AG08396 (cell line): ENCODE measurements at places on chromosomes 2 and 18.

DNA sequence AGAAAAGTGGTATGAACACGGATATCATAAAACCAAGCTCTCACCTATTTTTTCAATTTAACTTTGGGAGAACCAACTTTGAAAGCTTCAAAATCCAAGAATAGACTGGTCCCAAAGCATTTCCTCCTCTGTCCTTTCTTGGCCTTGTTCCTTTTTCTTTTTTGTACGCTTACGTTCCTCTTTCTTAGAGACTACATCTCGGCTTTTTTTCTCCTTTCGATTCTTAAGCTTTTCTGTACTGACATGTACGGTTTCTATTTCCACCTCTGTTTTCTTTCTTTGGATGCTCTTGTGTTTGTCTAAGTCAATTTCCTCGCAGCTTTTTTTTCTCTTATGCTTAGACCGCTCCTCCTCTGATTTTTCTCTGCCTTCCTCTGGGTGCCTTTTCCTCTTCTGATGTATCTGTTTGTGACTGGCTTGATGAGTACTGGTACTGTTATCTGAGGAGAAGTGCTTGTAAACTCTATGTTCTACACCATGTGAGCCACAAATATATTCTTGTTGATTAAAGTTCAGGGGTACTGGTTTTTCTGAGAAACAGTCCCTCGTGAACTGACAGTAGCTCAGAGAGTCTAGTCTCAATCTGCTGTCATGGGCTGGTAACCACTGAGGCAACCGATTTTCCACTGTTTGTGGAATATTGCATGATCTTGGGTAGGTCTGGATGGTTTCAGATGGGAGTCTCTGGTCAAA, 11.5 kb upstream of the RNU2-63P start:
- no peak for DNase-seq

DNA sequence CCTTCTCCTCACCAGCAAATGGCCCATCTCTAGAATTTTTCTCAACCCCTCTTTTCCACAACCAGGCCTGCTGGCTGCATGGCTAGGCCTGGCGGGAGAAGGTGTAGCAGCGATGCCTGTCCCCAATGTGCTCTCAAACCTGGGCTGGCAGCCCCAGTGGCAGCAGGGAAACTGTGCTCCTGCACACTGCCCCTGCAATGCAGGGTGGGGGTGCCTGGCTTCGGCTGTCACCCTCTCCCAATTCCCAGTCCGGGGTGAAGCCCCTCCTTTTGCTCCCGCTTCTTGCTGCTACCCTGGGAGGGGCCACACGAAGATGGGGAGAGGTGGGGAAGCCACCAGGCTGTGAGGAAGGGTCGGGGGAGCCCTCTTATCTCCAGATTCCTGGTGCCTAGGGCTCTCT, 36.1 kb upstream of the OTOF start:
- no peak for DNase-seq

DNA sequence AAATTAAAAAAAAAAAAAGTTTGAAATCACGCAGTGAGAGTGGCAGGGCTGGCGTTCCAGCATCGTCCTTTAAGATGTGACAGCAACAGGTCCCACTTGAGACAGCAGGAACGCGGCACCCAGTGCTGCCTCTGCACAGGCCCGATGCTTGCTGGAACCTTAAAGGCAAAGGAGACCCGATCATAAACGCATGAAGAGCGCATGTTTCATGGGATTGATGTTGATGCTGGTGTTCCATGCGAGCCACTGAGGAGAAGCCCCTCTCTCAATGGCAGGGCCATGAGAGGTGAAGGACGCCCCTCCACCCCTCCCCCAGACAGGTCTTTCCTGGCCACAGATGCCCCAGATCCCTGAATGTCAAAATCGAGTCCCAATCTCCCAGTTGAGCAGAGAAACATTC, 17.9 kb upstream of the ALPI start:
- no peak for DNase-seq

GRCh38 chr2:137937778-137938177, 26.5 kb upstream of the HNMT start:
- no peak for DNase-seq

GRCh38 chr2:230161184-230161583, 58.6 kb downstream of the SP110 start:
- no peak for DNase-seq

DNA sequence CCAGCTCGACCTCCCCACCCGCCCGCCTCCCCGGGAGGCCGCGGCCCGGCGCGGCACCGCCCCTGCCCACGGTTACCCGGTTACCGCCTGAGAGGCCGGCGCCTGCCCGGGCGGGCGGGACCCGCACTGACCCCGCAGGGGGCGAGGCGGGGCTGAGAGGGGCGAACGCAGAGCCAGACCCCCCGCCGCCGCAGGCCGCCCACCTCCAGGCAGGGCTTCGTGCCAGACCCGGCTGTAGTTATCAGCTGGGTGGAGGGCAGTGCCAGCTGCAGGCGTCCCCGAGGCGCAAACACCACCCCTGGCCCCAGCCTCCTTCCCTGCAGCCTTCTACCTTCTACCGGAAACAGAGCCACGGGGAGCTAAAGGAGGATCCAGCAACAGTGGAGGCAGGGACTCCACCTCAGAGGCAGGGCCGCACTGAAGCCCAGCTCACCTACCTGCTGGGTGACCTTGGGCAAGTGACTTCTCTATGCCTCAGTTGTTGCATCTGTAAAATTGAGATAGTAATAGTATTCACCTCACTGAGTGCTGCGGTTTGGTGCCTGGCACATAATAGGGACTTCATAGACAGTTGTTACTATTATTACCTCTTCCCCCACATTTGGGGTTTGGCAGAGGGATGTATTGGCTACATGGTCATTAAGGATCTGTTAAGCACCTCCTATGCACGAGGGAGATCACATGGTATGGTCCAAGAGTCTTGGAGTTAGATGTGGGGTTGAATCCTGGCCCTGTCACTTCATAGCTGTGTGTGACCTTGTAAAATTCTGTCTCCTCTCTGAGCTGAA, 231.6 kb upstream of the SMAD2 start:
- DNase-seq, result no peak

DNA sequence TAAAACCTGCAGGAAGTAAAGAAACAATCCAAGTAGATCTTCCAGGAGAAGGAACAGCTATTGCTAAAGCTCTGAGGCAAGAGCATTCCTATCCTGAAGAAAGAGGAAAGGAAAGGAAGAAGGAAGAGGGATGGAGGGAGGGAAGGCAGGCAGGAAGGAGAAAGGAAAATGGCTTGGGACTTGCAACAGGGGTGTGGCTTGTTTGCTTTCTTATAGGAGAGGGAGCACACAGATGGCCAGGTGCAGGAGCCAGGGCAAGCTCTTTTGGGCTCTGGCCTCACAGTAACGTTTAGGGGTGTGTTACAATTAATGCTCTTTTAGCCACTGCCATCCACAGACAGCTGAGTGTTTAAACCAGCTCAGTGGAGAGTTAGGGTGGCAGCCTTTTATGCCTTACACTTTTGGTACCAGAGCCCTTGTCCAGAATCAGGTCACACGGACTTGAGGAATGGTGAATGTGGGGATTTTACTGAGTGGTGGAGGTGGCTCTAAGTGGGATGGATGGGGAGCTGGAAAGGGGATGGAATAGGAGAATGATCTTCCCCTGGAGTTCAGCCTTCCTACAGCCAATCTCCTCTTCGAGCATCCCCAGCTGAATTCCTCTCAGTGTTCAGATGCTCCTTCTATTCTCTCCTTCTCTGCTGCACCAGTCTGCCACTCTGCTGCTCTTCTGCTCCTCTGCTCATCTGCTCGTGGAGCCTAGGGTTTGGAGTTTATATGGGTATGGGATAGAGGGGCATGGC, 108.7 kb upstream of the SLC39A10 start:
- no peak for DNase-seq

GRCh38 chr18:62612776-62613175, 90.0 kb downstream of the ZCCHC2 start:
- no peak for DNase-seq

DNA sequence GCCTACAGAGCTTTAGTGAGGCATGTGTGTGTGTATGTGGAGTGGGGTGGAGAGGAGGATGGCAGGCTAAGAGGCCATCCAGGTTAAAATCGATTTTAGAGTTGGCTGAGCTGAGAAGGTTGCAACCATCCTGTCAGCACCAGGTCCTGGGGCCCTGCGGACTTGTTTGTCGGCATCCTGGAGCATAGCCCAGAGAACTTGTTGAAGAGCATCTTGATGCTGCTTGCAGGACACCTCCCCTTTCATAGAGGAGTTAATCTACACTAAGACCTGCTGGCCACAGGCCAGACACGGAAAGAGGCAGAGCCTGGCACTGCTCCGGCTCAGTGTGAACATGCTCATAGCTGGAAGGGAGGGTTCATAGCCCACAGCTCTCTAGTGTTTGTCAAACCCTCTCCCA, 72.1 kb upstream of the RGPD5 start:
- DNase-seq, result no peak

DNA sequence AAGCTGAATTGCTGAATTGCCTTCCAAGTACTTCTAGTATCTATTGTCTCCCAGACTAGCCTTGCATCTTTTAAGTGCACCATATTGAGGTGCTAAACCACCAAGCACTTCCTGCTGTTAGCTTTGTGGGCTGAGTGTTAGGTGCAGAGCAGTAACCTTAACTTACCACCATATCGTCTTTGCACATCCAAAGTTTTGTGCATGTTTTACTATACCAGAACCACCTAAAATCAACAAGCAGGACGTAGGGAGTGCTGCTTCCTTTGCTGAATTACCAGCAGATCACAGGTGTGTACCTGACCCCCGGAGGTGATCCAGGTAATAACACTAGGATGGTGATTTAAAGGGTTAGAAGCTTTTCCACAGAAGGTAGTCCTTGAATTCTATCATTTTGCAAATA, 359.9 kb upstream of the HNRNPA3 start:
- no peak for DNase-seq
